HL-60 (cell line): ENCODE measurements at places on chromosomes 16 and 17.

DNA sequence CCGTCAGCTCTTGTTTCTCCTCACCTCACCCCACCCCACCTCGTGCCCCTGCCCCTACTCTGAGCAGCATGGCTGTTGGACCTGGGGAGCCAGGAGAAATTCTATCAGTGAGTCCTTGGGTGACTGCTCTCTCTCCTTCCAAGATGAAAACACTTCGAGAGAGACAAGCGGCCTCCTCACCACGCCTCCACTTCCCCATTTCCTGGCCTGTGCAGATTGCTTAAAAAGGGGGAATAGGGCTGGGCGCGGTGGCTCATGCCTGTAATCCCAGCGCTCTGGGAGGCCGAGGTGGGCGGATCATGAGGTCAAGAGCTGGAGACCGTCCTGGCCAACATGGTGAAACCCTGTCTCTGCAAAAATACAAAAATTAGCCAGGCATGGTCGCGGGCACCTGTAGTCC lies 9.5 kb downstream of the DLX4 start:
- DNase-seq, result peak; percentile 43

- DNase-seq, result peak; percentile 12
Observed at GRCh38 chr17:40247926-40248495, 28.9 kb downstream of the WIPF2 start.

DNA sequence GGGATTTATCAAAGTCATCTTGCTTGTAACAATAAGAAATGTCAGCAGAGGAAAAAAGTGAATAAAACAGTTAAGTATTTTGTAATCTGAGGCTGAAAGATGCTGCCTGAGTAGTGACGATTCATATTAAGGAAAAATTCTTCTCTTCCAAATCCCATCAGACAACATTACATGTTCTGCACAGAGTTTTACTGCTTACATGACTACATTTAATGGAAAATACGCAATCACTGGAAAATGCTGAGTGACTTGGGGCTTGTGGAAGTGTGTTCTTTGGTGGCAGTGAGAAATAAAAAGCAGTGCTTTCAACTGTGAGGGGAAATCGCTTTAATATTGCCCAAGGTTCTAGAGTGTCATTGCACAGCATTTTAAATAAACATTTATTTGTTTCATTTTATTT lies 1025.2 kb upstream of the GOT2 start:
- no peak for DNase-seq

DNA sequence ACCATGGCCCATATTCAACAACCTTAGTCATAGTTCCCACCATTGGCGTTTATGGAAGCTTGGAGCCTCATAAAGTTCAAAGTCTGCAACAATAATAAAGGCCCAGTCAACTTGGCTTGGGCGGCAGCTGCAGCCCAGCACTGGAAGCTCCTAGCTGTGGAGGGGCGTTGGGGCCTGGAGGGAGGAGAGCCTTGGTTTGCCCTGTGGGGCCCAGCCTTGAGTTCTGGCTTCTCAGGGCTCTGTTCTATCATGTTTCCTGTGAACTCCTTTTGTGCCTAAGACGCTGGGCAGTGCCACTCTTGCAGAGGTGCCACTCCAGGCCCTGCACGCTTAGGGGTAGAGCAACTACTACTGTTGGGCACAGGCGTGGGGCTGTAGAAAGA lies 927 bp upstream of the ENGASE start:
- no peak for DNase-seq

- DNase-seq, result no peak
Observed at GRCh38 chr16:59950431-59950830, 1216.3 kb upstream of the GOT2 start.

DNA sequence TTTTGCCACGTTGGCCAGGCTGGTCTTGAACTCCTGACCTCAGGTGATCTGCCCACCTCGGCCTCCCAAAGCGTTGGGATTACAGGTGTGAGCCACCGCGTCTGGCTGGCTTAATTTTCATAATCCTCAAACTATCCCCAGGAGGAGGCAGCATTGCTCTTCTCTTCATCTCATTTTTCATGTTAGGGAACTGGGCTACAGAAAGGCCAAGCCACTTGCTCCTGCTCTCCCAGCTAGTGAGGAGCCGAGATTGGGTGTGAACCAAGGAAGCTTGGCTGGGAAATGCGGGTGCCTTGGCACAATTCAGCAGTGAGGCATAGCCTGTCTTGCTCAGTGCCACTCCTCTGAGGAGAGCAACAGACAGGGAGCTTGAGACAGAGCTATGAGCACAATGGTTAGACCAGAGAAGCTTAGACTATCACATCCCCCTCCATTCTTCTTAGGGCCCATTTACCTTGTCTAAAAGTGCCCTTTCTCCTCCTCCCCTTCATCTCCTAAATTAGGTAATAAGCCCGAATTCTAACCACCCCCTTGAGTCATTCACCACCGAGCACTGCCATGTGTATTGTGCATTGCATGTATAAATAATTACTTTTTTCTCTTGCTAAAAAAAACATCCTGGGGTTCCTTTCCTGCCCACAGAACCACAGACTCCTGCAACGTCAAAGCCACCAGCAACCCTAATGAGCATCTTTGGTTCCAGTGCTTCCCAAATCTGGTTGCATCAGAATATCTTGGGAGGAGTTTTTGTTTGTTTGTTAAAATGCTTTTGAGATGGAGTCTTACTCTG lies 20.0 kb upstream of the KIF19 start:
- DNase-seq, result no peak

DNA sequence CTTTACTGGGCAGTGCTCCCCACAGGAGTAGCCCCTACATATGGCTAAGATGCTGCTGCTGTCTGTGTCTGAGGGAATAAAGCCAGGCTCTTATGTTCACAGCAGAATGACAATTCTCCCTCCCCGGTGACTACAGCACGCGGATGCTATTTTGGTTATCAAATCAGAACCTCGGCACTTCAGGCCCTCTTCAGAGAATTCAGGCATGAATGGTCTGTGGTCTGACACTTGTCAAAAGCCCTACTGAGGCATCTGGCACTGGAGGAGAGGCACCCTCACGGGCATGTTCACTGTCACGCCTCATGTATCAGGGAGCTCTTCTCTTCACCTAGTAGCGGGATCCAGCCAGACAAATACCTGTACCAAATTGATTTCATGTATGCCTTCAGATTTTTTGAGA lies 30.4 kb downstream of the KIAA0513 start:
- no peak for DNase-seq

GRCh38 chr16:58337090-58337444 lies 42.2 kb upstream of the PRSS54 start:
- peak; percentile 7 for DNase-seq

DNA sequence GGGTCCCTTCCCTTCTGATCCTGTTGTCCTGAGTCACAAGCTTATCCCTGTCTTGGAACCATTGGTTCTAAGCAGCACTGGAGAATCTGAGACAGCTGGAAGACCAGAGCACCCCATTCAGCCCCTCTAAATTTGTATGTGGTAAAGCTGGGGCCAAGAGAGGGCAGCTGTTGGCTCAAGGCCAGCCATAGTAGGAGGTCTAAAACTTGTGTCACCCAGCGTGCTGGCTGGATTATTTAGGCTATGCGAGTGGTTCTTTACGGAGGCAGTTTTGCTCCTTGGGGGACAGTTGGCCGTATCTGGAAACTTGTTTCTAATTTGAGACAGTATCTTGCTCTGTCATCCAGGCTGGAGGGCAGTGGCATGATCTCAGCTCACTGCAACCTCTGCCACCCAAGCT lies 69.6 kb upstream of the GSE1 start:
- no peak for DNase-seq

DNA sequence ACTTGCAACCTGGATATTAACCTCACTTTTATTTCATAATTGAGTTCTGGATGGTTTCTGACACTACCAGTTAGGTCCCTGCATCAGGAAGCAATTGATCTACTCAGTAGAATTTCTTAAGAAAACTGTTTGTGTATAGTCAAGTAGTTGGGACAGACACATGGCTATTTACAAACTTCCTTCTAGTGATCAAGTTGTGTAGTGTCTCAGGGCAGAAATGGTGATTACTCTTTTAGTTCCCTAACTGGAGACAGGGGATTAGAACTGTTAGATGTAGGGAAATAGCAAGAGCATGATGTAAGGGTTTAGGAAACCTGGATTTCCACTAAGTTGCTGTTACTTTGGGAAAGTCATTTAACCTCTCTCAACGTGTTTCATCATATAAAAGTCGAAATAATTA lies 30.4 kb downstream of the TMEM100 start:
- DNase-seq, result no peak

DNA sequence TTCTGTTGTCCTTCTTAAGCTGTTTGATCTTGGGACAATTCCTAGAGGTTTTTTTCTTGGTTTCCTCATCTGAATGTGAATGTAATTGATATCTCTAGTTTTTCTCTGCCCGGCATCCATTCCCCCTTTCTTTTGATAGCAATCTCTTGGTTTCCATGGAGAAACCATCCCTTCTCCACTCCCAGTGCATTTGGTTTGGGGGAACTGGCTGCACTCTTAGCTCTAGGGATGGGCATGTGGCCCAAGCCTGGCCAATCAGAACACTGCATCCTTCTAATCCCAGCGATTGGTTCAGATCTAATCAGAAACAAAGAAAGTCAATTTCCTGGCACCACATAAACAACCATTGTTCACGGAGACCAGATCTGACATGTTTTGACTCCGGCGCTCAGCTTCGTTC lies 45.1 kb downstream of the IRX3 start:
- DNase-seq, result no peak

- DNase-seq, result no peak
Observed at GRCh38 chr16:50505714-50506542, 42.3 kb upstream of the NKD1 start.

DNA sequence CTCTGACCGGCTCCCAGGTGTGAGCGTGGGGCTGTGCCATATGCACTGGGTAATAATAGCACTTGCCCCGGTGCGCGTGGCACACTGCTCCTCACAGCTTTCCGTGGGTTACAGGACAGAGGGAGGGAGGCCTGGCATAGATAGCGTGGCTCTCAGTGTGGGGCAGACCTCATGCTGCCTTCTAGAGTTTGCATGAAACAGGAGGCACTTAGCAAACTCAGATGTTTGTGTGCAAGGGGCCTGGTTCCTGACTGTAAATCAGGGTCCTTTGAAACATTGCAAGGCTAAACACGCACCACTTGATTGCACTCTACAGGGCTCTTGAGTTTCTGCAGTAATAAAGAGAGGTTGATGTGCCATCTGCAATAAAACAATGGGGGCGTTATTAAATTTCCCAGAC lies 101.7 kb downstream of the RPTOR start:
- DNase-seq, result no peak

DNA sequence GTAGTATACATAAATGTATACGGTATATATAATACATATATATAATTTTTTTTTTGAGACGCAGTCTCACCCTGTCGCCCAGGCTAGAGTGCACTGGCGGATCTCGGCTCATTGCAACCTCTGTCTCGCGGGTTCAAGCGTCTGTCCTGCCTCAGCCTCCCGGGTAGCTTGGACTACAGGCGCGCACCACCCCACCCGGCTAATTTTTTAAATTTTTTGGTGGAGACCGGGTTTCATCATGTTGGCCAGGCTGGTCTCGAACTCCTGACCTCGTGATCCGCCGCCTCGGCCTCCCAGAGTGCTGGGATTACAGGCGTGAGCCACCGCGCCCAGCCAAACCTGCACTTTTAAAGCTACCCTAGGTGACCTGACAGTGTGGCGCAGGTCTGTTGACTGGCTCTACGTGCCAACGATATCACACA lies 745 bp downstream of the PAM16 start:
- DNase-seq, result no peak

DNA sequence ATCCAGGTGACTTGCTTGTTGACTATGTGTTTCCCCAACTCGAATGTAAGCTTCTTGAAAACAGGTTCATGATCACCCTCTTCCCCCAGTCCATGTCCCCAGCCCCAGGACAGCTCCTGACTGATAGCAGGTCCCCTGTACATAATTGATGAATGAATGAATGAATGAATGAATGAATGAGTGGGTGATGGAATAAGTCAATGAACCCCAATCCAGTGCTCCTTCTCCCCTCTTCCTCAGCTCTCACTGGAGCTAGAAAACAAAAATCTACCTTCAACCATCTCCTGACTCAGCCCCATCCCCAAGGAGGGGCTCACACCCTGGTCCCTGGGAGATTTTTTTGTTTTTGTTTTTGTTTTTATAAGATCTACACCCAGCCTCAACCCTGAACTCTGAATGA lies 16.2 kb upstream of the TVP23A start:
- DNase-seq, result no peak

DNA sequence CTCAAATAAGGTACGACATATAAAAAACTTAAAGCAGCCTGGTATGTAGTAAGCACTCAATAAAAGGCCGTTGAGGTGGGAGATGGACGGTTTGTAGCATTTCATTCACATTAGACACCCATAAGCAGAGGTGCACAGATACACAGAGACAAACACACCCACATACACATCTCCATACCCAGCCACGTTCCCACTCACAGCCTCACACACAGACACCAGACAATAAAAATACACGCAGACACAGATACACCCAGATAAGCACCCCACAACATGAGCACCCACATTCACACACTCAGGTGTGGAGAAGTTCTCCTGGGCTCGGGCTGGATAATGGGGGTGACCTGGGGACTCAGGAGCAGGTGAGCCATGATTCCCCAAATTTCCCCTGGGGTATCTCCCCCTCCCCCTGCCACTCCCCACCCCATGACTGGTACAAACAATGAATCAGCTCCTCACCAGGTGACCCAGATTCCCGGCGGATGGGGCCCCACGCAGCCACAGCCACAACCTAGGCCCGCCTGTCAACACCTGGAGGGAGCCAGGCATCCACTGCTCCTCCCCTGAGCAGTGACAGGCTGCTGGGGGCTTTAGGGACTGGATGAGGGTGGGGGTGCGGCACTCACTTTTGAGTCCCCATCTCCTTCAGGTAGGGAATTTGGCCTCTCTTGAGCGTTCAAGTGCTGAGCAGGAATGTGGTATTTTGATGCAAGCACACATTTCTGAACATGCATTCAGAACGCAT lies 2.7 kb downstream of the DLX3 start:
- DNase-seq, result no peak

DNA sequence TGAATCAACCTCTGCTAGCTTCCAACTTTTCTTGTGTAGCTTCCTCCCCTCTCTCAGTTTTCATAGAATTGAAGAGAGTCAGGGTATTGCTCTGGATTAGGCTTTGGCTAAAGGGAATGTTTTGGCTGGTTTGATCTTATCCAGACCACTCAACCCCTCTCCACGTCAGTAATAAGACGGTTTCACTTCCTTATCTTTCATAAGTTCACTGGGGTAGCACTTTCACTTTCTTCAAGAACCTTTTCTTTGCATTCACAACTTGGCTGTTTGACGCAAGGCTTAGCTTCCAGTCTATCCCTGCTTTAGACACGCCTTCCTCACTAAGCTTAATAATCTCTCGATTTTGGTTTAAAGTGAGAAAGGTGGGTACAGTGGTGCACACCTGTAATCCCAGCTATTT lies 29.7 kb upstream of the OR1A2 start:
- peak; percentile 1 for DNase-seq

- peak; percentile 11 for DNase-seq
Observed at GRCh38 chr17:2259769-2260536, 43.6 kb downstream of the SMG6 start.

DNA sequence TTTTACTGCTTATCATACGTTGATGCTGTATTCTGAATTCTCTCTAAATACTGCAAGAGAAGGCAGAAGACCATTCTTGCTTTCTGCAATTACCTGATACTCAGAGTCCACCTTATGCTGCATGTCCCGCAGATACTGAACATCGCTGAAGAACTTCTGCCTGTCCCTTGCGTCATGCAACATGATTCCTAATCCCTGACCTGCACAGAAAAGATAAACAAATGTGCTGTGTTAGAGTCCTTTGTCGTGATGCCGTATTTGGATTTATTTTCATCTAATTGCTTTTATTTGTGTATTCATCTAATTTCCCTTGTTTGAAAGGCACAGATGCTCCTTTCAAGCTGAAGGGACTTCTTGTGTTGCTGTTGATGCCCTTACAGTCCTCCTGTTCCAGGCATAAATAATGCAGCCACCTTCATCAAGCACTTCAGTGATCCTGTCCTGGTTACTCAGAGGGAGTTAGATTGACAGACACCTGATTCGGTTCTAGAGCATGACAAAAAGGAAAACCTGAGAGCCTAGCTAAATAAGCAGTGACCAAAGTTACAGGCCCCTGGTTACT lies 6.5 kb downstream of the MARCHF10 start:
- DNase-seq, result no peak
